ENCODE measurements at places on chromosomes 2 and 18.

DNA sequence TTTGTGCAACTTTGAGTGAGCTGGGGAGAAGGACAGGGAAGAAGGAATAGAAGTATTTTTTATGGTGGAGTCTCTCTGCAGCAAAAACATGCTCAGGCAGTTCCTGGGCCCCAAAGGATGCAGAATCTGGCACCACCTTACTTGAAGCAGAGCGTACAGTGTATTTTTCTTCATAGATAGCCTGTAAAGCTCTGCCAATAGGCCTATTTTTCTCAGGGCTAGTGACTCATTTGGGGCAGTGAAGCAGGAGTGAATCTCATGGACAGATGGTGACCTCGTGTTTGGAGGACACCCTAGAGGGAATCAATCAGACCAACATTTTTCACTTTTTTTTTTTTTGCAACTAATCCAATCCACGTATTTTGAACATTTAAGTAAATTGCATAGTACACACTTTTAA, 268.1 kb upstream of the CXCR4 start:
- DNase-seq = peak; percentile 6

DNA sequence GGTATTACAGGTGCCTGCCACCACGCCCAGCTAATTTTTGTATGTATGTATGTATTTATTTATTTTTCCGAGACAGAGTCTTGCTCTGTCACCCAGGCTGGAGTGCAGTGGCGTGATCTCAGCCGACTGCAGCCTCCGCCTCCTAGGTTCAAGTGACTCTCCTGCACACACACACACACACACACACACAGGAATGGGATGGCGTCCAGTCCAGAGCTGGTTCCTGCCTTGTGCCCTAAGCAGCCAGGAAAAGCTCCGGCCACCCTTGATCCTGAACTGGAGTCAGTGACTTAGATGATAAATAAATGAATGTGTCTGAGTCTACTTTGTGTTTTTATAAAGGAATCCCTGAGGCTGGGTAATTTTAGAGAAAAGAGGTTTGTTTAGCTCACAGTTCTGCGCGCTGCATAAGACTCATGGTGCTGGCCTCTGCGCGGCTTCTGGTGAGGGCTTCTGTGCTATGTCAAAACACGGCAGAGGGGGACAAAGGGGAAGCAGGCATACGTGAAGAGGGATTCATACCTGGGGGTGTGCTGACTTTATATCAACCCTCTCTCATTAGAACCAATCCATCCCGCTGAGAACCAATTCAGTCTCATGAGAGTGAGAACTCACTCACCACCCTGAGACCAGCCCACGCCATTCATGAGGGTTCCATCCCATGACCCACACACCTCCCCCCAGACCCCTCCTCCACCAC, 59.7 kb upstream of the PHLPP1 start:
- DNase-seq = no peak

GRCh38 chr18:78159397-78159796, 820.2 kb upstream of the SALL3 start:
- DNase-seq = no peak

- DNase-seq = no peak
Observed at GRCh38 chr18:56651771-56652092, 573 bp downstream of the WDR7 start.

DNA sequence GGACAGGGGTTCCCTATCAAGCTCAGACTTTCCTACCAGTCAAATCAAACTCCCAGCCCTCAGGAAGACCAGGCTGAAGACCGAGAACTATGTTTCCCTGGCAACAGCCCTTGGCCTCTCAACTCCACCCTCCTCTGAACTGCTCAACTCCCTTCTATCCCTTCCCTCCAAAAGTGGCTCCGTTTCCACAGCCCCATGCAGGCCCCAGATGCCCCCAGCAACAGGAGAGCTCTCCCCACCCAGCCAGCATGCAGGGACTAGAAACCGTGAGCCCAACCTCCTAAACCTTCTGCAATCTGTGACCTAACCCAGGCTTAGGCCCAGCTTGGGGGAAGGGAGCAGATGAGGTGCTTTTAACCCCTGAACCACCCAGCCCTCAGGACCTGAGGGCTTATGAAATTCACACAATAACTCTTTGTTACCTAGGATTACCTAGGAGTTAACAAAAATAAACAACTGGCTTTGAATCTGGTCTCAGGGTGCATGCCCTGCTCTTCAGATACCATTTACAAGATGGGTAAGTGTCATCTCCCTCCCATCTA, 87.2 kb downstream of the BCL11A start:
- no peak for DNase-seq

DNA sequence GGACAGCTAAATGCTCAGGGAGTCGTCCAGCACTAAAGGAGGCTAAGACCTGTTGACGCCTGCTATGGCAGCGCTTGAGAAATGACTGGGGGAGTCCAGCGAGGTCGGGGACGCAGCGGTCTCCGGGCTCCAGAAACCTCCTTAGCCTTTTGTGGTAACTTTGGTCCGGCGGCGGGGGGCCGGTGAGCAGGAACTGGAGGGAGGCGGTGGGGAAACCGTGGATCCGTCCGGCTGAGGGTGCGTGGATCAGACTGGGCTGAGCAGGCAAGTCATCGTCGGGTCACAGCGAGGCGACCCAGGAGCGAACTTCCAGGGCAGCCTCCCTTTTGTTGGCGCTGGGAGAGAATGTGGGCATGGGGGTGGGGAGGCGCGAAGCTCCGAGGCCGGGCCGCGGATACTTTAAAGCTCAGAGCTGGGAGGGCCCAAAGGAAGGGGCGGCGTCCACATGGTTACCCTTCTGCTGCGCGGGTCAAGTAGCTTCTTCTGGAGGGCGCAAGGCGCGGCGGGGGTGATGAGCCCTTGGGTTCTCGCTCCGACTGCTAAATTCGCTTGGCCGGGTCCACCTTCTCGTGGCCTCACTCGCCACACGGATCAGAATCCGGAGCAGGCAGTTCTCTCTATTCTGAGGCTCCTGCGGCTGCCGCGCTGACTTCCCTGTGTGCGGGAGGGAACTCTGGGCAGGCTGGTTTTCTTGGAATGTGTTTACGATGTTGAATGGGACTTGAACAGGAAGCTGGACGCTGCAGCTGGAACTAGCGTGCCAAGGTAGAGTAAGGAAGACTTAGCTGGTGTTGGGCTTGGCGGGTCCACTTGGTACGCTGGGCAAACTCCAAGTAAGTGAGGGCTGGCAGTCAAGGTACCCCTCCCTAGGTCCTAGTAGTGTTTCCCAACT, 920 bp downstream of the GULP1 start:
- DNase-seq = peak; percentile 72

DNA sequence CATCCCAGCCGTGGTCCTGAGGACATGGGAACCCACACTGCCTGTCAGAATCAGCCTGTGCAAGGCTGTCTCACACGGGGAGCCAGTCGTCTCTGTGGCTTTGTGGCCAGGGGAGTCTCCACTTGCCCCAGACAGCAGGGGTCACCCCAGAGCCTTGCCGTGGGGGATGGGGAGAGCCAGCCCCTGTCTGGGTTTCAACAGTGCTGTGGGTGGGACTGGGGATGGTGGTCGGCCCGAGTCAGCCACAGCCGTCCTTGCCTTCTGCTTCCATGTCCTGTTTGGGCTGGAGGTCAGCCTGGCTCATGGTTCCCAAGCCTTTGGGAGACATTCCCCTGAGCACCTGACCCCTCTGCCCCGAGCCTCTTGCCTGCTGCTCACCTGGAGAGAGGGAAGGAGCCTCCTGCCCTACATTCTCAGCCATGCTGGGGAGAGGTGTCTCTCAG, 19.6 kb downstream of the GPR35 start:
- DNase-seq = no peak

DNA sequence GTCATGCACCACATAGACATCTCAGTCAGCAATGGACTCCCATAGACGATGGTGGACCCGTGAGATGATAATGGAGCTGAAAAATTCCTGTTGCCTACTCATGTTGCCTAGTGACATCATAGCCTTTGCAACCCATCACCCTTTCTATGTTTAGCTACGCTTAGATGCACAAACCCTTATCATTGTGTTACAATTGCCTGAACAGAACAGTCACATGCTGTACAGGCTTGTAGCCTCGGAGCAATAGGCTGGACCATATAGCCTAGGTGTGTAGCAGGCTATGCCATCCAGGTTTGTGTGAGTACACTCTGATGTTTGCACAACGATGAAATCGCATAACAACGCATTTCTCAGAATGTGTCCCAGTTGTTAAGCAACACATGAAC, 221.6 kb downstream of the ALPK2 start:
- DNase-seq = no peak

DNA sequence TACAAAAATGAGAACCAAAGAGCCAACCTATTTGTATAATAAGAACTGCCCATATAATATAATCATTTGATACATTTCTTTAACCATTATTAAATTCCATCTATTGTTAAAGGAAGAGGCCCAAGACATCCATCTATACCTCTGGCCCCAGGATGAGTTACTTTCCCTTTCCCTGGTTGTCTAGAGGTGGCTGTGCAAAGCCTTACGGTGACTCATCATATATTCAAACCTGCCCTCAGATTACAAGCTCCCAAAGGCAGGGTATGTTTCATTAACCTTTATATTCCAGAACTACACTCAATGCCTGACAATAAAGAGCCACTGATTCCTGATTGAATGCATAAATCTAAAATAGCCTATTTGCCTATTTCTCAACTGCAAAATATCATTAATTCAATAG, 105.8 kb upstream of the PID1 start:
- DNase-seq = peak; percentile 69

DNA sequence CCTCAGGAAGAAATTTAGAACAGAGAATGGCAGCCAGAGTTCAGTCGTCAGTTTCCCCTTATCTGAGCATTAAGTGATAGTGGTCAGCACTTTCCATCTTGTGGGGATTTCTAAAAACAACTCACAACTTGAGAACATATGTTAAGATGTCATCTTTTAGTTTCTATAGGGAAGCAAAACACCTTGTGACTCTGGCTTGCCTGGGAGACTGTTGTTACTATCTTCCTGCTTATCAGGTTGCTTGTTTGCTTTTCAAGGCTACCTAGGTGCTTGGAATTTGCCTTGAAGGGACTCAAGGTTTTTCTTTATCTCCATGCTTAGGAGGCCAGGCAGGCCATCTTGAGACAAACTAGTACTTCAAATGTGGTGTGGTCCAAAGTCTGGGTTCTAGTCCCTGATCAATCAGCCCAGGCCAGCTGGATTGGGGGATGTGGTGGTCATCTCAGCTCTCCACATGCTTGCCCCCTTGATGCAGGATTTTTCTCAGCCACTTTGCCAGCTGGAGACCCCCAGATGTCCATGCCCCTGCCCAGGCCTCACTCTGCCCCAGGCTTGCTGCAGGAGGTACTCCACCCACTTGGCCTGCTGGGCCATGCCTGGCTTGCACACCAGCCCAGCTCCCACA, 125.9 kb downstream of the LYPD1 start:
- no peak for DNase-seq

DNA sequence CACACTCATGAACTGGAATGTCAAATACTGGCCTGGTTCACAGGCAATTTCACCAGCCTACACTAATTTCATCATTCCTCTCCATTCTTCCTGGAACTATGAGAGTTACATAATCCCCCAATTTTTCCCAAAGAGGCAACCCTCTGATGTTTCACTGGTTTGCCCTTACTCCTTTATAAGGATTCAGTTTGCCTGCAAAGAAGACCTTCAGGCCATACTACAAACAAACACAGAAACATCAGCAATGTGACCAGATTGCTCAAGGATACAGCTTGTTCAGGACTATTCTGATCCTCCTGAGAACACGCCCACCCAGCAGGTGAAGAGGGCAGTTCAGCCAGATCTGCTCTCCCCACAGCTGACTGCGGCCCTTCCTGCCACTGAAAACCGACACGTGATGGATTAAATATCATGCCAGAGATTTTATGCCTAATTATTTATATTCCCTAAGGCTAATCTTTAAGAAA, 215.5 kb downstream of the ETAA1 start:
- DNase-seq = peak; percentile 37

DNA sequence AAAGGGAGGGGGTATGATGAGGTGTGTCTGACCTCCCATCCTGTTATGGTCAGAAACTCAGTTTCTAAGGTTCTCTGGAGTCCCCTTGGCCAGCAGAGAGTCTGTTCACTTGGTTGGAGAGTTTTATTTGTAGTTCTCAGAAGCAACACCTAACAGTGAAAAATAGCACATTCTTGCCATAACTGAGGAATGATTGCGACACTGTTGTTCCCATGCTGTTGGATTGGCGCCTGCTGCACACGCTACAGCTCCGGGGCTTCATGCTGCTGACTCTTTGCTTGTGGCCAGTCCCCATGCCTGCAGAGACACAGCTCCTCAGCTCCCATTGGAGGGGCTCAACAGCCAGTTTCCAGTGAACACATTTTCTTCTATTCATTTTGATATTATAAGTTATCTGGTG, 42.1 kb downstream of the TPGS2 start:
- DNase-seq = peak; percentile 93

DNA sequence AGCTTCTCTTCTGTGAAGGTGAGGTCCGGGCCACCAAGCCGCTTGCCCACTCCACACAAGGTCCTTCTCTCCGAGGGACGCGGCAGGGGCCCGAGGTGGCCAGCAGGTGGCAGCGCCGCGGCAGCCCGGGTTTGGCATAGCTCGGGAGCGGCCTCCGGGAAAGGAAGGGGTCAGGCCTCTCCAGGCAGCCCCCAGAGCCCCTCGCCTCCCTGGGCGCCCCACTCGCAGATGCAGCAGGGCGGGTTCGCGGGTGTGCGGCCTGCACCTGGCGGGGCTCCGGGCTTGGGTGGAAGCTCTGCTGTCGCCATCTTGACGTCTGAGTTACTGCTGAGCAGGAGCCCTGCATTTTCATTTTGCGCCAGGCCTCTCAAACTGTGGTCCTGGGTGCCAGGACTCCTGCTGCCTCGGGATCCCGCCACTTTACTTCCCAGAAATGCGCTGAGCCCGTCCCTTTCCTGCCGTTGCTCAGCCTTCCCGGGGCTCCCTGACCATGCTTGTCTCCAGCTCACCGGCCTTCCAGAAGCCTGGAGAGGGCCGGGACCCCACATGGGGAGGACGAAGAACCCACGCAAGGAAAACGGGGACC, 18.6 kb upstream of the NCL start:
- DNase-seq = peak; percentile 44

GRCh38 chr18:57621246-57621604, 411 bp downstream of the NARS1 start:
- no peak for DNase-seq

Measured in iris pigment epithelial cell (primary cell).